ENCODE measurements at places on chromosomes 16 and 17.

GRCh38 chr17:60862482-60862881 is 184.8 kb downstream of the BCAS3 start:
- DNase-seq = no peak

GRCh38 chr17:28573521-28573920 is 2.2 kb upstream of the PIGS start:
- DNase-seq = no peak

- DNase-seq = no peak
Measured at GRCh38 chr16:49048557-49048956, 233.1 kb downstream of the CBLN1 start.

GRCh38 chr16:76963614-76964315 is 227.2 kb upstream of the MON1B start:
- no peak for DNase-seq

DNA sequence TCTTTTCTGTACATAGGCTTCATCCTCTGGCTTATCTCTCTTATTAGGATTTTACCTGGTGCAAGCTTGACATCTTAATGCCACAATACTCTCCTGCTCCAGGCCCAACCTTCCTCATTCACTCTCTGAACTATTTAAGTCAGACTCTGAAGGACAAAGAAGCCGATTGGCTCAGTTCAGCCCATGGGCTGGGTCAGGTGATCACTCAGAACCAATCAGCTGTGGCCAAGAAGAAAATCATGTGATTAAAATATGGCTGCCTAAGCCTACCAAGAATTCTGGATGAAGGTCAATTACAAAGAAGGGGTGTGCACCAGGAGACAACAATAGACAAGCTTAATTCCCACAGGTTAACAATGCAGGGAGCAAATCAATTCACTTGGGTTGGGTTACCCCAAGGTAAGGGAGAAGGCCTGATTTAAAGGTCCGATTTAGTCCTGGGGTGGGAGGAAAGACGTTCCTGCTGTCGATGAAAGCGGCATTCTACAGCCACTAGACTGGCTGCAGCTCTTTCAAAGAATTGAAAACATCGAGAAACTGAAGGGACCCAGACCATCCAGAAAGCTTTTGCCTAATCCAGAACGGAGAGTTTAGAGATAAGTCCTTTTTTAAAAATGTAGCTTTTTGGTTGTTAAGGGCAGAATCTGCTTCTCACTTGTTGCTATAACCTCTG is 42.9 kb upstream of the NFAT5 start:
- DNase-seq = no peak

DNA sequence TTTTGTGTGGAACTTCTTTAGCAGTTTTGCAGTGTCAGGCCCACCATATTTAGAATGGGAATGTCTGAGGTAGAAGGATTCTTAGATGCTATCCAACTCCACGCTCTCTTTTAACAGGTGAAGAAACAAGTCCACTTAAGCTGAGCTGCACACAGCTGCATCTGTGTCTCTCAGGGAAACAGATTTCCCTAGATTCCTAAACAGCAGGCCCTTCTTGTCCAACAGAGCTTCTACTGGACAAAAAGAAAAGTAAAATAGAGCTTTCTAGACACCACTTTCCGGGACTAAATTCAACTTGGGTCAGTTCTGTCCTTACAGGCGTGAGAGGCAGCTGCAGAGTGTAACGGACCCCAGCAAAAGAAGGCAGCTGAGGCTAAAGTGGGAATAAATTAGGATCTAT is 51.7 kb downstream of the SNX11 start:
- no peak for DNase-seq

DNA sequence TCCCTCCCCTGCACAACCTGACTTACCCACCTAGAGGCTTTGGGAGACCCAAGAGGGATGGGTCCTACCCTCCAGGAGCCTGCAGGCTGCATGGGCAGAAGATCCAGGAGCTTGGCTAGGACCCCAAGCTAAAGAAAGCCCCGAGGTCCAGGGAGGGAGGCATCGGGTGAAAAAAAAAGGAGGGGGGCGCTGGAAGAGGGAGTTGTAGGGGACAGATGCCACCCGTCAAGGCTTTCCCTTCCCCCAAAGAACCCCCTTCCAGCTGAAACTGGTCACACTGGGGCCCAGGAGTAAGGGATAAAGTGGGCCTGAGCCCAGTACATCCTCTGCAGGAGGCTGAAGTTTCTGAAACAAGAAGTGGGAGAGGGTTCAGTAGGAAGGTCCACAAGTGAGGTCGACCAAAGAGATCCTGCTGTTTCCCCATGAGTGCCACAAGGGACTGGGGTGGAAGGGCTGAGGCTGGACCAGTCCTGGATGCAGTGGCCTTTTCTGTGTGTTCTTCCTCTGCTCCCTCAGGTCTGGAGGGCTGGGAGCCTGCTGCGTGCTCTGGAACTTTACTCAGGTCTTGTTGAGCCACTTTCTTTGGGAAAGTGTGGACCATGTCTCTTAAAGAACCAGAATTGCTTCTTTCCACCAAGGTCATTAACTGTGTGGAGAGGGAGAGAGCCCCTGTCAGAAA is 14.2 kb upstream of the CBFB start:
- DNase-seq = no peak

DNA sequence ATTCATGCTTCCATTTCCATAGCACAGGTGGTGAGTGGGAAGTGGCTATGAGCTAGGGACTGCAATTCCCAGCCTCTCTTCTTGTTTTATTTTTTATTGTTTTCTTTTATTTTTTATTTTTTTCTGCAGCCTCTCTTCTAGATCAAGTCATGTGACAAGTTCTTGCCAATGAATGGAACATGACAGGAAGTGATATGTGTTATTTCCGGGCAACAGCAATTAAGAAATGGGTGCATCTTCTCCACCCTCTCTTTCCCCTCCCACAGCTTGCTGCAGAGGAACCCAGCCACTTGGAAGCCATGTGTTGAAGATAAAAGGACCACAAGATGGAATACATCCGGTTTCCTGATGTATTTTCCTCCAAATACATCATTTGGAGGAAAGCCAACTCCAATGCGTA is 23.6 kb downstream of the IRX5 start:
- DNase-seq = no peak

DNA sequence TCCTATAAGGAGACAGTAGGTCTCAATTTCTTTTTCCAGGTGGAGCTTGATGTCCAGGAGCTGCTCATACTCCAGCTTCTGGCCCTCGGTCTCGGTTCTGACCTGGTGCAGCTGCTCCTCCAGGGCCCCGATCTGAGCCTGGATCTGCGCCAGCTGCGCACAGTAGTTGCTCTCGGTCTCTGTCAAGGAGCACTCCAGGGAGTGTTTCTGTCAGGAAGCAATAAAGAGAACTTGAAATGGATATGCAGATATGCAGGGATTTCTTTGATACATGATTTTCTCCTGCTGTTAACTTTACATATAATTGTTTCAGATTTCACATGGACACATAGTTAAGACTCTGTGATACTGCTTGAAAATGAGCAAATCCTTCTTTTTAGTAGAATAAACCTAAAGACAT is 4.7 kb downstream of the KRT25 start:
- no peak for DNase-seq

DNA sequence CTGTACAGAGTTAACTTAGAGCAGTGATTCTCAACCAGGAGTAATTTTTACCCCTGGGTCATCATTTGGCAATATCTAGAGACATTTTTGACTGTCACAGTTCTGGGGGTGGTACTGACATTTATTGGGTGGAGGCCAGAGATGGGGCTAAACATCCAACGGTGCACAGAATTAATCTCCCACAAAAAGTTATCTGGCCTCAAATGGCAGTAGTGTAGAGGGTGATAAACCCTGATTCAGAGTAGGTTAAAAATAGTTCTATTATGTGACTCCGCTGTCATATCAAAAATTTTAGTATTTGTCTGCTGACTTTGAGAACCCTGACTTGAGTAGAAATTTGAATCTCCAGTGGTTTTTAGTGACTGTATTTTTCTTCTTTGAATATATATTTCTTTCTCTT is 19.1 kb downstream of the VPS35L start:
- DNase-seq = no peak

GRCh38 chr17:77737442-77738265 is 220.8 kb upstream of the TNRC6C start:
- no peak for DNase-seq

DNA sequence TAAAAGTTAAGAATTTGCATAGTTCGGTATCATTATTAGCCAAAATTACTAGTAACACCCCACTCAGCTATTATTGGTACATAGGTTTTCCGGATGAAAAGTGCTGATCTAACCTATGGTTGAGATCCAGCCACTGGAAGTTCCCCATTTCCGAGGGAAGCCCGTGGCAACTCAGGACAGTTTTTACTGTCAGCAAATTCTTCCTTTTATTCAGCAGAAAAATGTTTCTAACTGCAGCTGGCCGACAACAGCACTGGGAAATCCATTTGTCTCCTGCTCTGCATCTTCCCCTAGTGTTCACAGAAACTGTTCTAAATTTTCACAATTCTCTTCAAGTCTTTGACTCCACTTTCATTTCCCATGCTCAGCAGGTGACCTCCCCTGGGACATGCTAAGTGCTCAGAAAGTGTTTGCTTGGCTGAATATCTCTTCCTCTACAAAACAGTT is 15.5 kb upstream of the MMD start:
- DNase-seq = no peak

DNA sequence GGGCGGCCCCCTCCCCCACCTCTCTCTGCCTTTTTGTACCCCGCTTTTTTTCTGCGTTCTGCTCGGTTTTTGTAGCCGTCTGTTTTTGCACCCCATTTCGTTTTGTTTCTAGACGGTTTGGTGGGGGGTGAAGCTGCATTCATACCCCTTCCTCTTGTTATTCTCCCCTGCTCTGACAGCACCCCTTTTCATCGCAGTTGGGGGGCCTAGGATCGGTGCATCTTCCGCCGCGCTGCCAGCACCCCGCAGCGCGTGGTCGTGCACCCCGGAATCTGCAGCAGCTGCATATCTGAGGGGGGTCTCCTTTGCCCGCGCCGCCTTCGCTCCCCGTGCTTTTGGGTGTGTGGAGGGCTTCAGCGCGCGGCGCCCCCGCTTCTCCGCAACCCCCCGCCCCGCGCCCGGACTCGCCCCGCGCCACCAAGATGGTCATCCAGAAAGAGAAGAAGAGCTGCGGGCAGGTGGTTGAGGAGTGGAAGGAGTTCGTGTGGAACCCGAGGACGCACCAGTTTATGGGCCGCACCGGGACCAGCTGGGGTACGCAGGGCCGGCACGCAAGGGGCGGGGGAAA is 455 bp downstream of the ATP1B2 start:
- DNase-seq = no peak

GRCh38 chr17:45315648-45316433 is 979 bp downstream of the MAP3K14 start:
- no peak for DNase-seq

GRCh38 chr17:77726549-77727006 is 231.9 kb upstream of the TNRC6C start:
- DNase-seq = no peak

DNA sequence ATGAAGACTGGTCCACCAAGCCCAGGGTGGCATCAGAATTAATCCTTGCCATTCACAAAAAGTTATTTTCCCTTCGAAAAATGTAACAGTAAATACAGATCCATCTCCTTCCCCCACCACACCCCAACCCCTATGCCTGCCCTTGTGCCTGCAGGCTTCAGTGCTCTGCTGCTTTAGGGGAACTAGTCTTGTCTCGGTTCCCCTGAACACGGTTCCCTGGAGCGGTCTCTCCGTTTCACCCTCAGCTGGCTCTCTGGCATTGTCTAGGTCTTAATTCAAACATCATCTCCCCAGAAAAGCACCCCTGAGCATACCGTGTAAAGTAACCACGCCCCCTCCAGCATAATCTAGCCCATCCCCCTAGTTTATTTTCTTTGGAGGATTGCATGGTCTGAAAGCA is 25.8 kb downstream of the EMP2 start:
- DNase-seq = no peak

GRCh38 chr16:2475413-2476344 is 752 bp downstream of the TBC1D24 start:
- no peak for DNase-seq

DNA sequence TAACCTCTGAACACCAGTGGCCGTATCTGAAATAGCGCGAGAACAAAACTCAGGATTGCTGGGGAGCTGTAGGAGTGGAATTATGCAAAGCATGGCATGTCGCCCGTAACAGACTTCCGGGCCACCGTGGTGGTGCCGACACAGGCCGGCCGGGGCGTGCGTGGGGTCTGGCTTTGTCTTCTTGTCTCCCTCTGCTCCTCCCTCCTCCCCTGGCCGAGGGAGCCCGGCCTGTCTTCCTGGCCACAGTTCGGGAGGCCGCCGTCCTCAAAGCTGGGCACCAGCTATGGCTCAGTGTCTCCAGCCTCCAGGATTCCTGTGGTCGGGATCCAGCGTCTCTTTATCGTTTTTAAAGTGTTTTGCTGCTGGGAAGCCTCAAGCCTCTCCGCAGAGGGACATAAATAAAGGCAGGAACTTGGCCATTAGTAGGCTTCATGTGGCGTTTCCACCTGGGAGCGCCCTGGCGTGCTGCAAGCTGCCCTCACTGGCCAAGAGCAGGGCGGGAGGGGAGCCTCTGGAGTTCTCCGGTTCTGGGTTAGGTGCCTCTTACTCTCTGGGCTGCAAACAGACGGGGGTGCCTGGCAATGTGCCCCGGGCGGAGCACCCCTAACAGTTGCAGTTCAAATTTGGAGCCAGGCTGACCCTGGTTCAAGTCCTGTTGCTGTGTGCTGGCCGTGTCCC is 22.0 kb upstream of the NPTX1 start:
- DNase-seq = no peak

- no peak for DNase-seq
Measured at GRCh38 chr16:48378836-48379235, 6.4 kb downstream of the SIAH1 start.

- DNase-seq = no peak
Measured at GRCh38 chr17:67215991-67216421, 29.0 kb downstream of the HELZ start.

DNA sequence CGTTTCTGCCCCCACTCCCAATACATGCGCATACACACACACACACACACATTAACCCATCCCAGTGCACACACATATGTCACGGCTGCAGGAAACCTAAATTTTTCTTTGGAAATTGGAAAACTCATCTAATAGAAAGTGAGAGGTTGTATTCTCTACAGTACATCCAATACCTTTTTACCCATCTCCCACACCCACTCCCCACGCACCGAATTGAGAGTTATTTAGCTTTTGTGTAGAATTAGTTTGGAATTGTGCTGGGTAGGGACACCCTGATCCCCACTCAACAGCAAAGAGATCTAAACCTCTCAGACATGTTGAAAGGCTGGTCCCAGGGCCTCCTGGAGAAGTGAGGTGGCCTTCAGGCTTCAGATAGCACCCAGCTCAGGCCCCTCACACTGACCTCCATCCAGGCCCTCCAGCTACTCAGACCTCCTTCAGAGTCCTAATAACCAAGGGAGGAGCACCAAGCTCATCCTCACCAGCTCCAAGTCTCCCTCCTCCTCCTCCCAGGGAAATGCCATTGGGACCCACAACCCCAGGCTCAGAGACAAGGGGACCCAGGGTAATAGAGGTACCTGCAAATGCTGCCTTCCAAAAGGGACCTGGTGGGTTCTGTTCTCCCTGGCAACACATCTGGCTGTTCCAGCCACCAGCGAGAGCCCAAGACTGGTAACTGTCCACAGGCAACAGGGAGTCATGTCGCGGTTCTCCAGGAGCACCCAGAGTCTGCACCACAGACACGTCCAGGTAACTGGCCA is 955 bp downstream of the HOXB13 start:
- DNase-seq = no peak

Measured in glomerular endothelial cell (primary cell).